ENCODE measurements at places on chromosomes 2 and 18. TPM values are rescaled to one million over a fixed set of nuclear protein-coding genes. Genes with fewer than 3 reads are reported as not detected.

- DNase-seq: no peak
Measured at GRCh38 chr2:101574622-101575021, 99.7 kb upstream of the RFX8 start.

The NGEF gene
- 0.75 TPM for total RNA-seq

- no peak for DNase-seq
Measured at GRCh38 chr2:8152392-8153257, 529.2 kb upstream of the ID2 start.

The SAG gene
- not detected for total RNA-seq

DNA sequence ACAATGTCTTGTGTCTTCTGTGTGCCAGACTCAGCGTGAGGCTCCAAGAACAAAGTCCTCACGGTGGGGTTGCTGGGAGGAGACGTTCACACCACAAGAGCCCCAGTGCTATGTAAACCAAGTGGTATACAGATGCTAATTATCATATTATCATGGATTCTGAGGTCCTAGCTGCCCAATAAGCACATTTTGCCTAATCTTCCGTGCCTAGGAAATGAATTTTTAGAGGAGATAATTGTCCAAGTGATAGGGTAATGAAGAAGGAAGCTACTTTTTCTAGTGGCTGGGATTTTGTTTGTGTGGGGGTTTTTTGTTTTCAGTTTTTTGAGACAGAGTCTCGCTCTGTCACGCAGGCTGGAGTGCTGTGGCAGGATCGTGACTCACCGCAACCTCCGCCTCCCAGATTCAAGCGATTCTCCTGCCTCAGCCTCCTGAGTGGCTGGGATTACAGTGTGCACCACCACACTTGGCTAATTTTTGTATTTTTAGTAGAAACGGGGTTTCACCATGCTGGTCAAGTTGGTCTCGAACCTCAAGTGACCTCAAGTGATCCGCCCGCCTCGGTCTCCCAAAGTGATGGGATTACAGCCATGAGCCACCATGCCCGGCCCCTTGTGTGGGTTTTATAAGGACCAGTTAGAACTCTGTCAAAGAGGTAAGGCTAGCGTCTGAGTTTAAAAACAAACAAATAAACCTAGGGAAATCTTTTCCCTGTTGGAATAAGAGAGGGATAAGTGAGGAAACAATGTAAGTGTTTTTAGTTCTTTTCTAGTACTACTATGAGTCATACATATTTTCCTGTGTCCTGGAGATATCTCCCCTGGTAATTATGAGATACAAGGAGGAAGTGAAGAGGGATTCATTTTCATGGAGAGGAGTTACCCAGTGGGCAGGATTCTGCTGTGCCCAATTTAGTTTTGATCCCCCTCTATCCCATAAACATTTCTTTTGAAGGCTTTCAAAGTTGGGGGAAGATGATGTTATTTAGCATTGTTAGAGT lies 9.5 kb upstream of the SMAD7 start:
- DNase-seq: peak; percentile 72

DNA sequence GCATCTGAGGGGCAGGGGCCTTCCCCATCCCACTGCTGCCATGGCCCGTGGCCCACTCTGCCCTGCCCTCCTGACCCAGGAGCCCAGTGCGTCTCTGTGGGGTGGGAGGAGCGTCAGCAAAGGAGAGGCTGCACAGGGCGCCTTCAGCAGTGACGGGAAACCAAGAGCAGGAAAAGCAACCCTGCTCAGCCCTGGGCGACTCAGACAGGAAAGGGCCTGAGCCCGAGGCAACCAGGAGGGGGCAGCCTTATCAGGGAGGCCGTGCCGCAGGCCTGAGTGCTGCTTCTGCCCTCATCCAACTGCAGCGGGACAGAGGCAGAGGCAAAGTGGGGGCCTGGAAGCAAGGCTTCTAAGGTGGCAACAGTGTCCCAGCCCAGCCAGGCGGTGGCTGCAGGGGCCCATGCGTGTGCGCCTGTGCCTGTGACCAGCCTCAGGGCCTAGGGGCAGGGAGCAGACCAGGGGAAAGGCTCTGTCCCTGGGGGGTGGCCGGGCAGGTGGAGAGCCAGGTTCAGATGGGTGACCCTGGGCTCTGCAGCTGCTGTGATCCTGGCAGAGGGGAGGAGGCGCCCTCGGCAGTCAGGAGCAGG lies 23.3 kb upstream of the ALPI start:
- DNase-seq: no peak

- DNase-seq: no peak
Measured at GRCh38 chr2:46702537-46702936, 213.1 kb downstream of the MCFD2 start.

GRCh38 chr18:5673616-5674015 lies 129.8 kb upstream of the EPB41L3 start:
- DNase-seq: peak; percentile 4

DNA sequence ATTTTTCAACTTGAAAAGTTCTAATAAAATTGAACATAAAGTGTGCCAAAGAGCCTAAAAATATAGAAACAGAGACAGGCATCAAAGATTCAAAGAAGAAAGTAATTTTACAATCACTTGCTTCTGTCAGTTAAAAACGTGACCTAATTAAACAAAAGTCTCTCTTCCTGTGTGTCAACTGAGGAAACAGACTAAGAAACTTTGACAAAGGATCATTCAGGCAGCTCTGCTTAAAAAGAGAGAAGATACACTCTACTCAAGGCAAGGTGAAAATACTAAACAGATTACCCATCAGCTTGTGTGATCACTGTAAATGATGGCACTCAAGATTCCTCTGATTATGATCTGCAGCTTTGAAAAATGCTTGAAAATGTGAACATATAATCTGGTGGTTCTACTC lies 47.8 kb downstream of the DYM start:
- no peak for DNase-seq

DNA sequence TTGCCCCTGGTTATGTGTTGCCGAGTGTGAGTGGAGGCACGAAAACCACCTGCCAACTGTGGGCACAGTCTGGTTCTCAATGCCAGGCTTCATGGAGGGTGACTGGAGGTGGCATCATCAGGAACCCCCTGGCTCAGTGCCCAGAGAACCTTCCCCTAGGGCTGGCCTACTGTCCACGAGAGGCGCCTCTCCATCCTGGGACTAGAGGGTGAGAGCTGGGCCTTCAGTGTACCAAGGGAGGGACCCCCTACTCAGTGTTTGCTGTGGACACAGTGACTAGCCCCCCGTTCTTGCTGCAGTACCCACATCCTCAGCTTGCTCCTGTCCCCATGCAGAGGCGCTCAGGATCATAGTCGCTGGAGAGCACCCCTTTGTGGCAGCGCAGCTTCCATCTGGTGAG lies 202.6 kb downstream of the HDAC4 start:
- no peak for DNase-seq

- DNase-seq: no peak
Measured at GRCh38 chr2:120831891-120832290, 96.2 kb downstream of the GLI2 start.

The DTNB gene
- total RNA-seq: 10.7 TPM

DNA sequence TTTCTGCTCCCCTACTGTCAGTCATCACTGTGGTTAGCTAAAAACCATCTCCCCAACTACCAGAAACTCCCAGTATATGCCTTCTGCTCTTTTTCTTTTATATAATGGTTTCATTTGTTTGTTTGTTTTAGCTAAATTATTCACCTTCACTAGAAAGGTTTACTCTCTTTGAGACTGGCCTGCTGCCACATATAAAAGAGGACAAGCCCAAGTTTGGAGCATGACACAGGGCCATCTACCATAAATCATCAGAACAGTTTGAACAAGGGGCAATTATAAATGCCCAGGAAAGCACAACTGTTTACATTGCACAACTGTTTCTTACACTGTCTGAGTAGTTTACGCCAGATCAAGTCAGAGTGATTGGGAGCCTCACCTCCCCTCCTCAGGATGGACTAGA lies 471.0 kb upstream of the PIK3C3 start:
- DNase-seq: no peak

DNA sequence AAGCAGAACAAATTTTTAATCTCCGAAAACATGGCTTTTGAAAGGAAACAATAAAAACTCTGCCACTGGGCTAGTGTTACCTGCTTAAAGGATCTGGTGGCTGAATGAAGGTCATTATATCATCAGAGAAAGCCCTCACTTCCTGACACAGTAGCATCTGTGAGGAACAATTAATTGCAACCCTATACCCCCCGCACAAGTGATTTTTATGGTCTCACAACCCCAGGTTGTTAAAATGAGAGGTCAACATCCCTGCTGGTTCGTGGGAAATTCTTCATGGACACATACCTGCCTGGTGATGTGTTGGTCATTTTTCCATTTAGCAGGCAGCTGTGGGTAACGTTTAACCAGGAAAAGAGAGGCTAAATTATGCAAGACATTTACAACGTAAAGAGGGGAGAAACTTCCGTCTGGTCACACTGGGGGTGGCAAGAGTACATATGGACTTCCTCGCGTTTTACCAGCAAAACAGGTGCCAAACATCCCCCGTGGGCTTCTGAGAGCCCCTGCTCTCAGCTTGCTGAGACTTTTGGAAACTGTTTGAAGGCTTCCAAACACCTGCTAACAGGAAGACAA lies 29.2 kb downstream of the NIFK start:
- DNase-seq: peak; percentile 99

GRCh38 chr2:75246441-75247167 lies 47.3 kb upstream of the TACR1 start:
- DNase-seq: no peak

Measured in renal cortical epithelial cell (primary cell).